ENCODE measurements at places on chromosomes 2 and 18.

GRCh38 chr2:14632133-14632936 is at the start of gene LRATD1:
Gene LRATD1, plus strand, starts transcription at chr2:14632717. Its CDS starts 1,263 bp downstream, at chr2:14633980.
- DNase-seq: peak; percentile 23

DNA sequence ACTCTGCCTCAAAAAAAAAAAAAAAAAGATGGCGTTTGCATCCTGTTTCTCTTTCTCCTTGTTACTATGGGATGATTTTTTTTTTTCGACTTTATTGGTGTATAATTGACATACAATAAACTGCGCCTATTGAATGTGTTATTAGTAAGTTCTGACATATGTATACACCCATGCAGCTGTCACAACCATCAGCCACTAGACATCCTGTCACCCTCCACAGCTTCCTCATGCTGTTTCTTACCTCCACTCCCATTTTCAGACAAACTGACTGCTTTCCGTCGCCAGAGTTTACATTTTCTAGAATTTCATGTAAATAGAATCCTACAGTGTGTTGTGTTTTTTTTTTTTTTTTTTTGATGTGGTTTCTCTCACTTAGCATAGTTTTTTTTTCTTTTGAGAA is 27.9 kb downstream of the RRM2 start:
- DNase-seq: no peak

DNA sequence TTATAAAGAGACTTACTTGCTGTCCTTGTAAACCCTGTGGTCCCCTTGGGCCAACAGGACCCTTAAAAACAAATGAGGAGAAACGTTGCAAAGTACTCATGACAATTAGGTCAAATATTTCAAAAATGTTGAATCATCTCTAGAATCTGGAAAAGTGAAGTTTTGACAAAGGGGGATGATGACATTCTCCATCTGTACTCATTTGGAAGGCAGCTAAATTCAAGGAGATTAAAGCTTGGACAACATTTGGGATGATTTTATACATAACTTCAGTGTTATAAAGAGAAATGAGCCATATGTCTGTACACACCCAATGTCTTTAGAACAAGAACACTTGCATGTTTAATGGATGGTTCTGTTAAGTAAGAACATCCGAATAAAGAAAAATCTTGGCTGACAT is 92.9 kb downstream of the COL5A2 start:
- DNase-seq: no peak

GRCh38 chr18:52937840-52938239 is 597.8 kb downstream of the DCC start:
- DNase-seq: no peak

DNA sequence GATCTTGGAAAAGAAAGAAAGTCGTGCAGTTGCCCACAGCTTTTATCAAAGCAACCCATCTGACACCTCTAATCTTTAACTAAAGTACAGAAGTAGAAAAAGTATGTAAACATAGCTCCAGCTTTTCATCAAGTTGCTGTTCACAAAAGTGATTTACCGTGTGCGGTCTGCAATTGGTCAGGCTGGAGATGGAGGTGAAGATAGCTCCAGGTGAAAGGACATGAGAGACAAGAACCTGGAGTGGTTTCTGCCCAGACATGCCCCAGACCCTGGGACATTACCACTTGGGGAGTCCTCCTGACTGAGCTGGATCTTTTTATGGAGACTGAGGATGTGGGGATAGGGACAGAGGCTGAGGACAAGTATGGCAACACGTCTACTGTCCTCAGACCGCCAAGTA is 82.7 kb downstream of the LAMA1 start:
- DNase-seq: no peak

- DNase-seq: no peak
Observed at GRCh38 chr2:136384531-136385303, 266.8 kb upstream of the CXCR4 start.

DNA sequence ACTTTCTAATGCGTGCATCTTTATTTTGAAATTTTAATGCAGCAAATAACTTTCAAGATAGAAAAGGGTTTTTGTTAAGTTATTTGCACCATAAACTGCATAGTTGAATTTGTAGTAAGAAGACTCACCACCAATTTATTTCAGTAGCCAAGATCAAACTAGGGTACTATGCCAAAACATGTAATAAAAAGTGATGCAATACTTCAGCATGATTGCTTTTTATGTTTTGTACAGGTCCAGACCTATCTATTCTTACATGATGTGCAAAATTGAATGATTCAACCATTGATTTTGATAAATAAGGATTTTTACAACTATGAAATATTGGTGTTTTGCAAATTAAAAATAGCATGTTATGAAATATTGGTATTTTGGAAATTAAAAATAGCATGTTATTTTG is 26.7 kb downstream of the AGPS start:
- no peak for DNase-seq

DNA sequence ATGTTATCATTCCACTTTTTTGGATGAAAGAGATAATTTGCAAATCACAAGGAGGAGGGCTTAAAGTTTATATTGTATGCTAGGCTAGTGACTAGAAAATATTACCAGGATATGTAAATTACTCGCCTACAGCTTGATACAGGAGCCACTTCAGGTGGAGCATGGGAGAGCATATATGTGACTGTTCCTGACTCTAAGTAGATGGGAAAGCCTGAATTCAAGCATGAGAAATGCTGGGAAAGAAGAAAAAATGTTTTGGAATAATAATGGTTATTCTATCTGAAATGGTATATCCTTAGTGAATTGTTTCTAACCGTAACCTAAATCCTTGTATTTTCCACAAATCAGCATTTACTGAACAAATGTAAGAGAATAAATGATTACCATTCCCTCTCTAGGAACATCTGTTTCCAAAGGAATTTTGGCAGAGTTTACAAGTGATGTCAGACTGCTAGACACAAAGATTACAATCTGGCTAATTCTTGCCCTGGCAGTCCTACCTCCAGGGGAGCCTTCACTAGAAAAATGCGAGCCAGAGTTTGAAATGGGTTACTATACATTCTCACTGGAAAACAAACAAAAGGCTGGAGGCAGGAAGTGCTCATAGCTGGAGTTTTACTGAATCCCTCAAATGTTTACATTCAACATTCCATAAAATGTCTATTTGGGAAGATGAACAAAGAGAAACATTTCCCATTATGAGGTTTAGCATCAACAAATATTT is 129.4 kb upstream of the MAPRE2 start:
- no peak for DNase-seq

- no peak for DNase-seq
Observed at GRCh38 chr2:25420820-25421237, 79.1 kb upstream of the DNMT3A start.

- no peak for DNase-seq
Observed at GRCh38 chr2:30203156-30203555, 28.2 kb upstream of the LBH start.

DNA sequence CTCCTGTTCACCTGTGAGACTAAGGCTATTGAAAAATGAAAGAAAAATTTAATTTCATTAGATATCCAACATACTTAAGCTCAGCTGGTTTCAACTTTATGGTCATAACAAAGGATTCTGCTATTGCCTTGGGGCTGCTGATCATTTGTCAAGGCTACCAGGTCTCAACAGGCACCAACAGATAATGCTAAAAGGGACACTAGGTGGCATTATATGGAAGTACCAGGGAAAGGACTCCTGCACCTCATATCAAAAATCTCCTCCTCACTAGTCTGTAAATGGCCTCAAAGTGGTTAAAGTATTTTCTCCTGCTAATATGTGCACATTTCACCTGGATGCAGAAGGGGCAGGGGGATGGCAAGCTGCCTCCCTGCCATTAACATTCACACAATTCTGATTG is 167.9 kb upstream of the REG3A start:
- no peak for DNase-seq

- no peak for DNase-seq
Observed at GRCh38 chr2:221929259-221929658, 357.2 kb upstream of the EPHA4 start.

- no peak for DNase-seq
Observed at GRCh38 chr2:100012561-100012960, 129.8 kb downstream of the AFF3 start.

DNA sequence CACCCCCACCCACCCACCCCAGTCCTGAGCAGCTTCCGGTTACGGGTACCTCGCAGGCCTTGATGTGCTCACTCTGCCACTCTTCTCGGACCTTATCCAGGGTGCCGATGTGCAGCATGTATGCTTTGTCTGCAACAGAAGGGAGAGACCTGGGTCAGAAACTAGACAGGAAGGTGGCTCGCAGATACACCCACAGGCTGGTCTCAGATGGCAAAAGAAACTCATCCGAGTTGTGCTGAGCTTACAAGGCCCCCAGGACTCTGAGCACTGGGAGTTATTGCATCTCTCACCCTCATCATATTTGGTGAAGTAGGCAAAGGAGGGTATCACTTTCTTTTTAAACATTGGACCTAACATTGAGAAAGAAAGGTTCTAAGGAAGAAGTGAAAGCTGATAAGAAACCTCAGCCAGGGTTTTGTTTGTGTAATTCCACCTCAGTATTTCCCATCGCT is 30.6 kb upstream of the EPG5 start:
- DNase-seq: no peak

DNA sequence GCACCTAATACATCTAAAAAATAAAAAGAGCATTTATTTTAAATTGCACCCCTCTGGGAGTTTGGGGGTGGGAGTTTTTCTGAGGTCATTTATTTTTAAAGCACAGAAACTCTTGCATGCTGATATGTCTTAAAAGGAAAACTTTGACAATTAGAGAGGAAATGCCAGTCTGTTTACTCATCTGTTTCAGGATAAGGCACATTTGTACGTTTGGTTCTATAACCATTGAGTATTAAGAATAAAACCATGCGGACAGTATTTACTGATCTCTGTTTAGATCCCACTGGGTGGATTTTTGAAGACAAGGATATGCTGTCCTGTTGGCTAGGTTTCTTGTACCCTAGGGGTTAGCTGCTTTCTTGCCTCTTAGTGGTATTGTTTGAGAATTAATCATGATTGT is 122.9 kb downstream of the TANC1 start:
- no peak for DNase-seq

DNA sequence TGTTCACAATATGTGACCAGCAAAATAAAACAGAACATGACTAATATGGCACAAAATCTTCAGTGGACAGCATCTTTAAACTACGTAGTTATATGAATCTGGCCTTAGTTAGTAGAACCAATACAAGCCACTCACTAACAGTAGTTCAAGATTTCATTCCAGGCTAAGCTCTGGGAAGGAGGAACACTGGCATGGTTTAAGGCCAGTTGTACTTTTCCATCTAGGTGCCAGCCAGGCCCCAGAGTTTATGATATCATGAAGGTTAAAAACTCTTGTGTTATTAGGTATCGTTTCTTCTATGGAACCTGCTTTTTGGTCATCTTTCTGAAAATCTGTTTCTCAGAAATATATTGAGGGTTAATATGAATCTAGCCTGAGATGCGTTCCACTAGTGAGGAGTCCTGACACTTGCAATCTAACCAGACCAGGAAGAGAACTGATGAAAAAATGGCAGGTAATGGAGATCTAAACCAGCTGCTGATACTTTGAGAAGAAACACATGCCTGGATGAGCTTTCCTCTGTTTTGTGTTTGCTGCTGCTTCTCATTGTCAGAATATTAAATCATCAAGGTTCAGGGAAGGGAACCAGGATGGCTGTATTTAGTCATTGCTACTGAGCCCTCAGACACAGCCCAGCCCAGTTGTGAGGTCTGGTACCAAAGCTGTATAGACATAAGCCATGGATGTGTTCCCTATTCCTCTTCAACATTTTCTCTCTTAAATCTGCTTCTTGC is 182.8 kb upstream of the SETBP1 start:
- DNase-seq: no peak

- DNase-seq: no peak
Observed at GRCh38 chr18:78558948-78559347, 420.7 kb upstream of the SALL3 start.

- DNase-seq: no peak
Observed at GRCh38 chr2:26346454-26347053, at the start of gene ADGRF3. Gene ADGRF3, minus strand, starts transcription at chr2:26346789. Its CDS starts 555 bp downstream, at chr2:26346234.

GRCh38 chr2:172449911-172450550 is 22.6 kb downstream of the ITGA6 start:
- no peak for DNase-seq

GRCh38 chr2:174224665-174225288 is 23.6 kb downstream of the OLA1 start:
- DNase-seq: no peak

DNA sequence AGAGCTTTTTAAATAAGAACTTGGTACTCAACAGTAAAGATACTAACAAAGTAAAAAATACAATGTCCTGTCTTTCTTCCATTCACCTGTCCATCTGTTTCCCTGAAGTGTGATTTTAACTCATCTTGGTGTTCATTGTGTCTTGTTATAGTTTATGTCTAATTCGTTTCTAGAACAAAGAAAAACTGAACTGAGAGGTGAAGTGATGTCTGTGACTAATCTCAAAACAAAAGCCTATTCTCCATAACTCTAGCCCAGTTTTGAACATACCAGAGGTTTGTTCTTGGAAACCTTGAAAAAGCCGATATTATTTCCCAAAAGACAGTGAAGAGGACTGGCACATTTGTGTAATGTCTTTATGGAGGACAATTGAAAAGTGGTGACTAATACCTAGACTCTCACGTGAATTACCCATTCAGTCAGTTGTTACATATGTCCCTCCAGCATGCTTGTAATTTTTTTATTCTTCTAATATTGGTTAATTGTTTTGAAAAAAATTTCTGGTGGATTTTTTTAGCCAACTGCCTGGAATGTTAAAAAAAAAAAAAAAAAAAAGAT is 725.8 kb downstream of the SATB2 start:
- DNase-seq: no peak

GRCh38 chr2:164323978-164324377 is 297.3 kb downstream of the GRB14 start:
- no peak for DNase-seq

GRCh38 chr2:215565897-215566296 is 130.0 kb upstream of the FN1 start:
- no peak for DNase-seq

- DNase-seq: no peak
Observed at GRCh38 chr2:126886916-126887280, 11.8 kb upstream of the TEX51 start.

- no peak for DNase-seq
Observed at GRCh38 chr18:31447530-31448191, at the start of gene DSG3. Gene DSG3, plus strand, starts transcription at chr18:31447741. Its CDS starts 137 bp downstream, at chr18:31447878.

GRCh38 chr2:64595397-64596176 is 58.1 kb downstream of the SERTAD2 start:
- DNase-seq: no peak

- DNase-seq: no peak
Observed at GRCh38 chr2:190811811-190812210, 68.8 kb upstream of the GLS start.

- no peak for DNase-seq
Observed at GRCh38 chr2:16281451-16282335, 341.3 kb downstream of the MYCN start.

- no peak for DNase-seq
Observed at GRCh38 chr18:58091099-58091611, 47.1 kb downstream of the NEDD4L start.

GRCh38 chr2:40155728-40156127 is 296.2 kb downstream of the SLC8A1 start:
- DNase-seq: no peak

DNA sequence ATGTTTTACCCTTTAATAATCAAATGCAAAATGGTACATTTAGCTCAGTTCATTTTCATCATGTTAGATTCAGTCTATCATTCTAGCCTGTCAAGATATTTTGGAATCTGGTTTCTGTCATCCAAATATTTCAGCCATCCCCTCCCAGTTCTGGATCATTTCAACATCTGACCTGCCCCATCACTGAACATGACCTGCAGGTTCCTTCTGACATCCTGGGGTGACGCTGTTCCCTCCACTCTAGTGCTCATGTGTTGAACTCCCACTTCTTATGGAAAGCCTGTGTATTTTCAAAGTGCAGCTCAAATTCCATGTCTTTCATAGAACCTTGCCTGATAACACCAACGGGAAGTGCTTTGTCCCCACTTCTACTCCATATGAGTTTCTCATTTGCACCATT is 320.0 kb upstream of the TNP1 start:
- DNase-seq: no peak

Measured in NCI-H2081 treated with DMSO at 0.1 percent for 48 hours (cell line).